Stomach (tissue), 19 donors: ENCODE measurements at places on chromosomes 16 and 17. TPM values are rescaled to one million over a fixed set of nuclear protein-coding genes. Genes with fewer than 3 reads are reported as not detected.

- peak; percentile 44 for DNase-seq
Observed at GRCh38 chr17:81033535-81034167, 1.3 kb upstream of the BAIAP2 start.

DNA sequence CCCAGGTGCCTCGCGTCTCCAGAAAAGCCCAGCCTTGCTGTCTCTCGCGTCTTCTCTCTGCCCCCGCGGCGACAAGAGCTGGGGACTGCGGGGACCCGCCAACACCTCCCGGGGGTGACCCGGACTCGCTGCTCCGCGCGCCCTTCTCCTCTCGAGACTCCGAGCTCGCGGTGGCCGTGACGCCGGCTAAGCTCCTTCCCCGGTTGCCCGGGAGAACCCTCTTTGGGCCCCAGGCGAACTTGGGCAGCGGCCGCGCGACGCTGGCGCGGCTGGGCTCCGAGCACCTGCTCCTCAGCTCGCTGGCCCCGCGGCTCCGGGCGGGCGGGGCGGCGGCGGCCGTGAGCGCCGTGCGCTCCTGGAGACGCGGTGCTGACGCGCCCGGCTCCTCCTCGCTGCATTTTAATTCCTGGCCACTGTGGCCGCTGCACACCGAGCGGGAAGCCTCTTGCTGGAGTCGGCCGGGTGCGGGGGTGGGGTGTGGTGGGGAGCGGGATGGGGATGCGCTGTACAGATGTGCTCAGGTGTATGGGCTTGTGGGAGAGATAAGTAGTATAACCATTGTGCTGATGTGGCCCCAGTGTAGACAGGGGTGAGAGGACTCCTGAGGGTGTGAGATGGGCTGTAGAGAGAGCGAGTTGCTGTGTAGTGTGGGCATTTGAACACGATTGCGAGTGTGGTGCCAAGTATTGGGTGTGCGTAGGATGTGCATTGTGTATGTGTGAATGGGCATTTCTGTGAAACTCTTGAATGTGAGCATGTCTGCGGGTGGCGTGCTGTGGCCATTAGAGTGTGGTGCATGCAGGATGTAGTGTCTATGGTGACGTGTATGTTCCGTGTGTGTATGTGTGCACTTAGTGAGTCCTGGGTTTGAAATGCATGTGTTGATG lies at the start of gene ASIC2:
Gene ASIC2 (minus strand): TSS at position 315 of the 887 bp plus-strand sequence.
- no peak for DNase-seq

DNA sequence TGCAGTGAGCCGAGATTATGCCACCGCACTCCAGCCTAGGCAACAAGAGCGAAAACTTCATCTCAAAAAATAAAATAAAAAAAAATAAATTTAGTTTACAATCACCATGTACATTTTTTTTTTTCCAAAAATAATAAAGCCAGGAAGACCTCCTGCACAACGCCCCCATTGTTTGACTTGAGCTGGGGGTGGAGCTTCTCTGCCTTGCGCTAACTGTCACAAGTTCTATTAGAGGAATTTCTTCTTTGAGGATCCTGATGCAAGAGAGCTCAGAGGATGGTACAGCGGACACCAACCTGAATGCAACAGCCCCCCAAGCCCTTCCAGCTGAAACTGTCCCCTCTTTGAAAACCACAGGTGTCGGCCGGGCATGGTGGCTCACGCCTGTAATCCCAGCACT lies 24.9 kb upstream of the CBX4 start:
- no peak for DNase-seq

- DNase-seq, result no peak
Observed at GRCh38 chr16:54493061-54493460, 206.5 kb upstream of the IRX3 start.

DNA sequence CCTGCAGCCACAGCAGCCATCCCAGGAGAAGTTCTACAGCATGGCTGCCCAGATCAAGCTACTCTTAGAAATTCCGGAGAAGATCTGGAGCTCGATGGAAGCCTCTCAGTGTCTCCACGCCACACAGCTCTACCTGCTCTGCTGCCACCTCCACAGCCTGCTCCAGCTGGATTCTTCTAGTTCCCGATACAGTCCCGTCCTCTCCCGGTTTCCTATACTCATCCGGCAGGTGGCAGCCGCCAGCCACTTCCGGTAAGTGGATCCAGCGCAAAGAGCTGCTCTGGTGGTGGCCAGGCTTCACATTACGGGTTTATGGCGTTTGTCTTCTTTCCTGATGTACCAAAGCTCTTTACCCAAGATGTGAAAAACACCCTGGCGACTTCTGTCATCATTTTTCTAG lies 3.6 kb downstream of the COG1 start:
- DNase-seq, result peak; percentile 62

GRCh38 chr17:9811537-9811936 lies 10.3 kb downstream of the GSG1L2 start:
- no peak for DNase-seq

DNA sequence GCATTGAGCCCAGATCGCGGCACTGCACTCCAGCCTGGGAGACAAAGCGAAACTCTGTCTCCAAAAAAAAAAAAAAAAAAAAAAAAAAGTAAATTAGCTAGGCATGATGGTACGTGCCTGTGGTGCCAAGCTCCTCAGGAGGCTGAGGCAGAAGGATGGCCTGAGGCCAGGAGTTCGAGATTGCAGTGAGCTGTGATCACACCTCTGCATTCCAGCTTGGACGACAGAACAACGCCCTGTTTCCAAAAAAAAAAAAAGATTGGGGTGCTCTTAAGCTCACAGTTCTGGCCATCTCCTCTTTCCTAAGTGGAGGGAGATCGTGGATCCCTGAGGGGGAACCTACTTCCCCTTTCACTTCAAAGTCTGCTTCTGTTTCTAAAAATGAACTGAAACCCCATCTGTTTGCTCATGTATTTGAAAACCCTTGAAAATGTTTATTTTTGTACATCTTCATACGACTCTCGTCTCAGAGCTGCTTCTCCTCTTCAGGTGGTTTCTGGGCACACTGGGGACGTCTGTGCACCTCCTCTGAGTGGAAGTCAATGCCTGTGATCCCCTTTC lies 138.8 kb downstream of the PRKCA start:
- no peak for DNase-seq

- DNase-seq, result peak; percentile 11
Observed at GRCh38 chr17:19812407-19812806, 55.3 kb downstream of the ULK2 start.

DNA sequence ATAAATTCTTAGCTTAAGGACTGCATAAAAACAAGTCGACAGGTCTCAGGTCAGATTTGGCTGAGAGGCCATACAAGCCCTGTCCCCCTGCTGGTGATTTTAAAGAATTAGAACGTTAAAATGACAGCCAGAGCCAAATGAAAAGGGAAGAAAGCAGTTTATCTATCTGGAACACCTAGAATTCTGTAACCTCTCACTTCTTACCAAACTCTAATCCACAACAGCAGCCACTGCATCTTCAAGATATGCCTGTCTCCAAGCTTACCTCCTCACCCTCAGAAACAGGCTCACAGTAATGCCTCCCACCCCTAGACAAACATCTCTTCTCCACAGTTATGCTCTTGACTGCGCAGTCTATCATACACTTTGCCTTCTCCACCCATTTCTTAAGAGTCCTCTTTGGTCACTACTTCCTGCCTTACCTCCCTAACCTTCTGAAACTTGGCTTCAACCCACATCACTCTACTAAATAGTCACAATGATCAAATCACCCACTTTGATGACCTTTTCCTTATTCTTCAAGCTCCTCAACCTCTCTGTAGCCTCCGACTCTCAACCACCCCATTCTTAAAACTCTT lies 14.2 kb downstream of the ANKFY1 start:
- DNase-seq, result peak; percentile 51

CARD14 gene
- 2.7 TPM for total RNA-seq

MAPK8IP3 gene
- 133 TPM for total RNA-seq

CETP gene
- not detected for total RNA-seq

TLCD2 gene
- total RNA-seq, result 4.5 TPM

CENPV gene
- 42.4 TPM for total RNA-seq

C1QTNF1 gene
- 6.4 TPM for total RNA-seq
